Activated T-cell treated with anti-CD3 and anti-CD28 coated beads, Interleukin-2, amount 50 U/mL, for 1 hour (primary cell): ENCODE measurements at places on chromosomes 4 and X.

GRCh38 chr4:141416219-141416618, 195.5 kb downstream of the ZNF330 start:
- no peak for DNase-seq

GRCh38 chrX:63809173-63809572, 24.2 kb upstream of the ARHGEF9 start:
- no peak for DNase-seq

DNA sequence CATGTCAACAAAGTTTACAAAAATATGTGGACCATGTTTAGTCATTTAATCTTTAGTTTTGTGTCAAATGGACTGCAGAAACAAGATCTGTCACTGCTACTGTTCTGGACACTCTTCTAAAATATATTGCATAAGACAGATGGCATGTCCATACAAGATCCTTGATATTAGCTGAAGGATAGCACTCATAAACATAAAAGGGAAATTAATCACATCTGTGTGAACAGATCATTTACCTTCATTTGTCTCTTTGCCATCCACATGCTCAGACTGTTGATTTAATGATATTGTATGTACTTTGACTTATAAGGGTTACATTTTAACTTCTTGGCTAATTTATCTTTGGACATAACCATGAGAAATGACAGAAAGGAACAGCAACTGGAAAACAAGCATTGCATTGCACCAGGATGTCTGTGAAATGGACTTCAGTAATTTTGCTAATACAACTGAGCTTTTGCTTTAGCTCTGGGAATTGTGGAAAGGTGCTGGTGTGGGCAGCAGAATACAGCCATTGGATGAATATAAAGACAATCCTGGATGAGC, at the start of gene UGT2B7:
TSS of gene UGT2B7 (plus strand) at position 364 of the 546 bp plus-strand sequence. CDS start at position 411, 47 bp downstream.
- DNase-seq, result no peak

- DNase-seq, result no peak
These were observed 899 bp downstream of the LYAR start for GRCh38 chr4:4289055-4289454.

- no peak for DNase-seq
These were observed 173.9 kb downstream of the GRIA3 start for GRCh38 chrX:123357941-123358340.

DNA sequence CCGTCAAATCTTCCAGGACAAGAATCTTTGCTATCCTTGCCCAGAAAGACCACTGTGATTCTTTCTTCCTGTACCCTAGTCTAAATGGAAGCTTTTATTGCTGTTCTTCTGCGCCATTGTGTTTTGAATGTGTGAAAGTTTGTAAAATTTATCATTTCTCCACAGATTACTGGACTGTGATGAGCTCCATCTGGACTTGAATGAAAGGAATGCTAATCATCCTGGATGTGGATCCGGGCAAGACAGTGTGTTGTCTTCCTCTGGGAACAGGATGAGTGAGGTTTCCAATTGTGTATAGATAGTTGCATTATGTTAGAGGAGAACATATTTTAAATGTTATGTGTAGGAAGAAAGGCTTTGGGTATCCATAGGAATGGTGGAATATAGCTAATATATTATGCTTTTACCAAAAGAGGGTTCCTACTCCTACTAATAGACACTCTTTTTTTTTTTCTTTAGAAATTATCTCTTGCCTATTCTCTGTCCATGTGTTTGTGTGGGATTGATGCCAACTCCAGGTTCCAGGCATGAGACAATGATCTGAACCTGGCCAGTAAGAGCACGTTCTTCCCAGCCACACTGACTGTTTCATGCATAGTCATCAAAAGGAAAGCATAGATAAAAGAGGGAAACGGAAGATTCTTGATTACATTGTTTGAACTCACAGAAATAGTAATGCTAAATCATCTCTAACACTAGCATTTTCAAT, 803.6 kb upstream of the ADGRL3 start:
- no peak for DNase-seq

DNA sequence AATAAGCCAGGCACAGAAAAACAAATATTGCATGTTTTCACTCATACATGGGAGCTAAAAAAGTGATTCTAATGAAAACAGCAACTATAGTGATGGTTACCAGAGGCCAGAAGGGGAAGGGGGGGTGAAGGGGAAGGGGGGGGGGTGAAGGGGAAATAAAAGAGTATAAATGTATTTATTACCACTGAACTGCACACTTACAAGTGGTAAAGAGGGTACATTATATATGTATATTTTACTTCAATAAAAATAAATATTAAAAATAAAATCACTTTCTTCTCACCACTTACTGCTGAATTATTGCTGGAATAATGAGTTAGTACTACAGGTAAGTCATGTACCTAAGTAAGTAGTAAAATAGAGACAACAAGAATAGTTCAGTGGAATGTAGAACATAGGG, 2.1 kb upstream of the VCX3B start:
- DNase-seq, result no peak

- DNase-seq, result no peak
These were observed 83.3 kb downstream of the SLC7A11 start for GRCh38 chr4:138158746-138159297.

DNA sequence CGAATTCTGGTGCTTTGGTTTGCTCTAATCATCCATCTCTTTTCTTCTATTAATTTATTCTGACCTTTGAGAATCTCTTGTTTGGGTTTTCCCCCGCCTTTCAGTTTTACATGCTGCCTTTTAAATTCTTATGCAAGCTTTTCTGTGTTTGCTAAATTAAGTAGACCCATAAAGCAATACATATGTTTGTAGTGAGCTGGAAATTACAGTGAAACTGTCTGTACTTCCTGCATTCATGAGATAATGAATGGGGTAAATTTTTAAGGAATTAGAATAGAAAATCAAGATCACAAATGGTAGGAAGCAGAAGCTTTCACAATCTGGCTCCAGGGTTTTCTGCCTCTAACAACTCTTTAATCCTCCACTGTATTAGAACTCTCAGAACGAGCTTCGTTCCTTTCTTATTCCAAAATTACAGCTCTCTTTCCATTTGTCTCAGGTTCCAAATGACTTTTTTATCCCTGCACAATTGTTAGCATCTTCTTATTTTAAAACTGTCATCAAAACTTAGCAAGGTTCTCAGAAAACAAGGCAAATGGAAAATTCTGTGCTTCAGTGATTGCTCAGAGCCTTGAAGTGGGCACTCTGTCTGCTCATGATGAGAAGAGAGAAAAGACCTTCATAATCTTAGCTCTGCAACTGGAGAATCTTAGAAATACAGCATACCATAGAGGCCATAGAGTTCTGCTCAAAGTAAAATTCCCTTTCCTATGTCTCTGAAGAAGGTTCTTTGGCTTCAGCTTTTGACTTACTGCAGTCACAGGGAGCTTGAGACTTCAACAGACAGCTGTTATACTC, 108.2 kb downstream of the EGF start:
- DNase-seq, result no peak

- no peak for DNase-seq
These were observed 62.2 kb upstream of the ACSL1 start for GRCh38 chr4:184887947-184888346.

- DNase-seq, result peak; percentile 21
These were observed 1.4 kb upstream of the CORIN start for GRCh38 chr4:47839259-47839658.

GRCh38 chrX:68746988-68747387, 81.8 kb upstream of the EFNB1 start:
- DNase-seq, result no peak

- no peak for DNase-seq
These were observed 1841.8 kb downstream of the PCDH7 start for GRCh38 chr4:32562010-32562409.

GRCh38 chr4:1451752-1452122, 45.5 kb upstream of the NKX1-1 start:
- no peak for DNase-seq

- no peak for DNase-seq
These were observed 70.8 kb upstream of the IL15 start for GRCh38 chr4:141565379-141566089.

GRCh38 chr4:126221717-126222340, 907.1 kb downstream of the FAT4 start:
- no peak for DNase-seq
